Kidney epithelial cell (primary cell): ENCODE measurements at places on chromosomes 4 and X. TPM values are rescaled to one million over a fixed set of nuclear protein-coding genes. Genes with fewer than 3 reads are reported as not detected.

SHROOM3 gene
- total RNA-seq: 42.5 and 45.1 TPM in 2 replicates

LNX1 gene
- total RNA-seq: 2.5 and 6.9 TPM in 2 replicates

DNA sequence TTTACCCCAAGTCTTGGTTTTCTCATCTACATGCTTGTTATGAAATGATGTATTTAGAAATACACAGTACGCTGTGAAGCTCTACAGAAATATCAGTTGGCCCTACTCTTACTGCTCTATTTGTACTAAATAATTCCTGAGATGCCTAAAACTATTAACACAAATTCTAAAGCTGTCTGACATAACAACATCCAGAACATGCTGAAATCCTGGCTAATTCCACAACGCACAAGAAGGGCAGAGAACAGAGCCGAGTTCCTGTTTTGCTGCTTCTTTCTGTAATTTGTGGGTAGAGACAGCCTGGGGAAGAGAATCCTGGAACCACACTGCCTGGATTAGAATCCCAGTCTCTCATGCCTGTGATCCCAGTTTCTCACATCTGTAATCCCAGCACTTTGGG lies 59.0 kb downstream of the ZNF827 start:
- DNase-seq: no peak

GRCh38 chr4:123846092-123846491 lies 449.5 kb downstream of the SPRY1 start:
- DNase-seq: no peak
